ENCODE measurements at places on chromosomes 6 and 20.

- peak; percentile 41 for DNase-seq
Observed at GRCh38 chr6:34475238-34475682, 9.4 kb downstream of the PACSIN1 start.

GRCh38 chr6:74137911-74138310 is 441.9 kb downstream of the CD109 start:
- DNase-seq: peak; percentile 46

DNA sequence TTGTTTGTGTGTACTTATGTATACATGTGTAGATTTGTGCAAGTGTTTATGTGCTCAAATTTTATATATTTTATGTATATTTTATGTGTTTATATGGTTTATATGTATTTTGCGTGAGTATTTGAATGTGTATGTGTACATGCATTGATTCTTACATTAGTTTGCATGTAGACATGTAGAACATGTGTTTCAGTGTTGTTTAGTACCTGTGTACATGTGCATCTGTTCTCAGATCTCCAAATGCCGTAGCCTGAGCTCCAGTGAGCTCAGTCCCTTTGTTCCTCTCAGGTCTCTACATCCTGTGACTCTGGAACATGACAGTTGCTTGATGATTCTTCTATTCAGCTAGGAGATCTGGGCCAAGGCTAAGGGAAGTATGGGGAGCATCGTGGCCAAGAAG is 4.5 kb upstream of the DEFB119 start:
- no peak for DNase-seq

- DNase-seq: peak; percentile 54
Observed at GRCh38 chr6:15879371-15880261, 216.8 kb upstream of the DTNBP1 start.

- no peak for DNase-seq
Observed at GRCh38 chr6:44824567-44824966, 437.1 kb downstream of the CDC5L start.

DNA sequence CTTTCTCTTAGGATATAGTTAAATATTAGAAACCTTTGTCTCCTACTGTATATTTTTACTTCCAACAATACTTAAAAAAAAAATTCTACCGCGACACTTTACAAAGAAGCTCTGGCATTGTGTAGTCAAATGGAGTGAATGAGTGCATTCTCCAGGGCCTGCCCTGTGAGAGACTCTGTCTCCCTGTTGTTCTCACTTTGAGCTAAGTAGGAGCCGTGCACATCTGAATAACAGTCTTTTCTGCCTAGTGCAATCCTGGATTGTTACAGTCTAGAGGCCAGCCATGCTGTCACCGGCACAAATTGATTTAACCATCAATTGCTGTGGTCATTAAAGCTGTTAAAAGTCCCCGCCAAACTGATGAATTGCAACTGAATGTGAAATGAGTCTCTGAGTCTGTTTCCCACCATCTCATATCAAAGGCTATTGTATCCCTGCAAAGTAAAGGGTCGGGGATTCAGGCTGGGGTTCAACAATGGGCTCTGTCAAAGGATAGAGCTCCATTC is 156.0 kb downstream of the RFPL4B start:
- no peak for DNase-seq

GRCh38 chr20:43271980-43272379 is 82.3 kb upstream of the PTPRT start:
- DNase-seq: no peak

DNA sequence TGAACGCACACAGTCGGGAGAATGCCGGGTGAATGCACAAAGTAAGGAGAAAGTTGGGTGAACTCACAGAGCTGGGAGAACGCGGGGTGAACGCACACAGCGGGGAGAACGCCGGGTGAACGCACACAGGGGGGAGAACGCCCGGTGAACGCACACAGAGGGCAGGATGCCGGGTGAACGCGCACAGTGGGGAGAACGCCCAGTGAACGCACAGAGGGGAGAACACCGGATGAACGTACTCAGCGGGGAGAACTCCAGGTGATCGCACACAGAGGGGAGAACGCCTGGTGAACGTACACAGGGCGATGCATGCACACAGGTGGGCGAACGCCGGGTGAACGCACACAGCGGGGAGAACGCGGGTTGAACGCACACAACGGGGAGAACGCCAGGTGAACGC is 57.4 kb downstream of the RNASET2 start:
- no peak for DNase-seq

GRCh38 chr20:58146081-58146745 is 82.2 kb downstream of the ANKRD60 start:
- DNase-seq: no peak

DNA sequence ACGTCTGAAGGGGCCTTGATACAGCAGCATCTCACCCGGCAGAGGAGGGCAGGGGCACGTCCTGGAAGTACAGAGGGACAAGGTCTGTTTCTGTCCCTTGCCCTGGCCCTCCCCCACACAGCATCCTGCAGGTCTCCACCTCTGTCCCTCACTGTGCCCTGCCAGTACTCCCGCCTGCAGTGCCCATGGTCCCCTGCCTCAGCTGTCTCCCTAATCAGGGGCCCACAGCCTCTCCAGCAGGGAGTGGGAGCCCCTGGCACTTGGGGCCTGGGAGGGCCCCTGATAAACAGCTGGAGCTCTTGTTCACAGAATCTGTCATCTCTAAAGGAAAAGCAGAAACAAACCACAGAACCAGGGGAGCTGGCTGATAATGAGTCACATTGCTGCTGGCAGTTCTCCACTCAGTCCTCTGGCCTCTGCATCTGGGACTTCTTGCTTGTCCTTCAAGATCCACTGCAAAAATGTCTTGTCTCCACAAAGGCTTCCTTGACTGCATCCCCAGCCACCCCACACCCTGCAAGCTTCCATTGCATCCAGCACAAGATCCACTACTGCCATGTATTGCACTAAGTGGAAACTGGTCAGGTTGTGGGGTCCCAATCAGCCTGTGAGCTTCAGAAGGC is 33.2 kb upstream of the TAF8 start:
- peak; percentile 45 for DNase-seq

- DNase-seq: no peak
Observed at GRCh38 chr20:36483919-36484808, 57.2 kb upstream of the MYL9 start.

DNA sequence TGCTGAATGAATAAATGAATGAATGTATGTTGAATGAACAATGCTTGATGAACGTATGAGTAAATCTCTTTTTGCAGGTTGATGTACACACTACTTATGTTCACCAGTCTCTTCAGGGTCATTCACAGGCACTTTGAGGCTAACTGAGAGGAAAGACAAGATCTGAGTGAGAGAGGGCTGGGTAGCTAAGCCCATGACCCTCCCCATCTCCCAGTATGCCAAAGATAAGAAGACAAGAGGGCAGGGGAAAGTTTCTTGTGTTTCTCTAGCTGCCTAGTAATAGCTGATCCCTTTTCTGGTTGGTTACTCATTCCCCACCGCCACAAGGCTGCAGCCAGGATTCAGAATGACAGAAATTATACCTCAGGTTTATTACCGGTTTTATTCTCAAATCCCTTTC is 90.7 kb downstream of the CEP57L1 start:
- DNase-seq: no peak

DNA sequence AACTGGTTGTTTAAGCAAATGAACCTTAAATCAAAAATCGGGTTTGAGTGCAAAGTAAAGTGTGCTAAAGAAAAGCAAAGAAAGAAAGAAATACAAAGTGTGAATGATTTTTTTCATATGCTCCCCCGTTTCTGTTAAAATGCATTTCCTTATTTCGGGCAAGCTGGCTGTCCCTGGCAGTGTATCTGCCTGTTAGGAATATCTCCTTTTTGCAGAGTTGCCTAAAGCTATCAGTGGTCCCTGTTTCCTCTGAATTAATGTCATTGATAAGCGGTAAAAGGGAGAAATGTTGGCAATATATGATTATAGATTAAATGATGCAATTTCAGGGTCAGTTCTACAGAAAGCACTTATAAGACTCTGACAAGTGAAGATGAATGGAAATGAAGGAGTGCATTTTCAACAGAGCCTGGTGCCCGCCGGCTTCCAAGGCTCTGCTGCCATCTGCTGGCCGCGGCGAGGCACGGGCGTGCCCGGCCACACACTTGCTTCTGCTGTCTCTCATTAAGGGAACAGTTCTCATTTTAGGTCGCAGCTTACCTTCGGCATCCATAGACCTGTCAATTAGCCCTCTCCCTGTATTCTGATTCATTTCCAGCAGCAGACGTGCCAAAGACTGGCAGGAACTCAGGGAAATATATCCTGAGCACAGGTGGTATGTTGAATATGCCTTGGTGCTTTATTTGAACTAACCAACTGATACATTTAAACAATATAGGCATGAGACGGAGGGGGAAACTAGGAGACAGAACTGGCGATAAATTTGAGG is 381.9 kb downstream of the C6orf118 start:
- DNase-seq: peak; percentile 69

GRCh38 chr6:118649918-118650581 is 1.3 kb downstream of the CEP85L start:
- no peak for DNase-seq

DNA sequence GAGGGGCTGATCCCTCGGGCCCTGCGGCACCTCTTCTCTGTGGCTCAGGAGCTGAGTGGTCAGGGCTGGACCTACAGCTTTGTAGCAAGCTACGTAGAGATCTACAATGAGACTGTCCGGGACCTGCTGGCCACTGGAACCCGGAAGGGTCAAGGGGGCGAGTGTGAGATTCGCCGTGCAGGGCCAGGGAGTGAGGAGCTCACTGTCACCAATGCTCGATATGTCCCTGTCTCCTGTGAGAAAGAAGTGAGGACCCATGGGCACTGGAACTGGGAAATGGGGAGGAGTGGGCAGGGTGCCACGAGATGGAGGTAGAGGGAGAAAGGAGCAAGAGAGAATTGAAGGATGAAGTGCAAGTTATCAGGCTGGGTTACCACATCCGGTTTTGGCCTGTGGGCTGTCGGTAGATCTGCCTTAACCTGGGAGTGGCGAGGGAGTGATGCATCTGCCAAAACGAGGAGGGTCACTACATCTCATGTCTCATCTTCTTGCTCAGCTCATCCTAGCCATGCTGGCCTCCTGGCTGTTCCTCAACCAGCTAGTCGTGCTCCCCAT is 5.4 kb upstream of the PHF1 start:
- DNase-seq: no peak

DNA sequence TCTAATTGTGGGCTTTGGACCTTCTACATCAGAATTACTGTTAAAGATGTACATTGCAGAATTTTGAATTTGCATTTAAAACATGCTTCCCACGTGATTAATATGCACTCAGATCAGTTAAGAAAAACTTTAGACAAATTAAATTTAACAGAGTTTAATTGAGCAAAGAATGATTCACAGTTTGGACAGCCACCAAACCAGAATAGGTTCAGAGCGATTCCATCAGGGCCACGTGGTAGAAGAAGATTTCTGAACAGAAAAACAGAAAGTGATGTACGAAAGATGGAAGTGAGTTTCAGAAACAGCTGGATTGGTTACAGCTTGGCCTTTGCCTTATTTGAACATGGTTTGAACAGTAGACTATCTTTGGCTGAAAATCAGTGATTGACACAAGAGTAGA is 704.2 kb upstream of the MAP3K7 start:
- no peak for DNase-seq

DNA sequence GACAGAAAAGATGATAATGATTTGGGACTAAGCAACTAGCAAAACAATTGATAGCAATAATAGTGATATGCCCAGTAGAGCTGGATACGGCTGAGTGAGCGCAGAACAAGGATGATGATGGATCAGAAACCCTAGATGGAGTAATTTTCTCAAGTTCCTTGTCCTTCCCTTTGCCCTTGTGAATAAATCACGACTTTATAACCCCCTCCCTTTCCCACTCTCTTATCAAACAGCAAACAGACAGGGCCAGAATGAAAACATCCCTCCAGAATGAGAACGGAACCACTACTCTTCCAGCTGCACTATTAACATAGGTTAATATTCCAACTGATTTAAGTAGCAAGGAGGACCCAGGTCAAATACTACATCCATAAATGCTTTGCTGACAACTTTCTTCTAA is 1.3 kb upstream of the MTFR2 start:
- no peak for DNase-seq

- DNase-seq: no peak
Observed at GRCh38 chr20:2002365-2002764, 8.5 kb upstream of the PDYN start.

DNA sequence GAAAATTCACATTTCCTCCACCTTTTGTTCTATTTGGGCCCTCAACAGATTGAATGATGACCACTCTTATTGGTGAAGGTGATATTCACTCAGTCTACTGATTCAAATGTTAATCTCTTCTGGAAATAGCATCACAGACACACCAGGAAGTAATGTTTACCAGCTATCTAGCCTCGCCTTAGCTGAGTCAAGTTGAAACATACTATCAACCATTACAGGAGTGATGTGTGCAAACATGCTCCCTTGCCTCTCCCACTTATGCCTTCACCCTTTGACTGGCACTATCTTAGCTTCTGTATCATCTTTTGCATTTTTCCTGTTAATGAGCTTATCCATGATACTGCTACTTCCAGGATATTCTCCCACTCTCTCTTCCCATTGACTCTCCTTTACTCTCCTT is 191.9 kb downstream of the CENPW start:
- DNase-seq: no peak

DNA sequence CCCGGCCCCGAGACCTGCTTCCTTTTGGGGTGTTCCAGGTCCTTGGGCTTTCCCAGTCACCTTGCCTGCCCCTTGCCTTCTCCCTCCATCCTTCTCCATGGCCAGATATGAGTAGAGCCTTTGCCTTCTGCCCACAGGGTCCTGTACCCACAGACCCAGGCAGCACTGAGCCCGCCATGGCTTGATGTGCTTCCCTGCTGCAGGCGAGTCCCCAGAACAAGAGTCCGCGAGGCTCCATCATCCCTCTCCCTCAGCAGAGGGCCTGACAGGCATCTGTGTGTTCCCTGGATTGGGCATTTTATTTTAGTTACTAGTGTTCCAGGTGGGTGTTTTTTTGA is 21.9 kb downstream of the PYGB start:
- no peak for DNase-seq

DNA sequence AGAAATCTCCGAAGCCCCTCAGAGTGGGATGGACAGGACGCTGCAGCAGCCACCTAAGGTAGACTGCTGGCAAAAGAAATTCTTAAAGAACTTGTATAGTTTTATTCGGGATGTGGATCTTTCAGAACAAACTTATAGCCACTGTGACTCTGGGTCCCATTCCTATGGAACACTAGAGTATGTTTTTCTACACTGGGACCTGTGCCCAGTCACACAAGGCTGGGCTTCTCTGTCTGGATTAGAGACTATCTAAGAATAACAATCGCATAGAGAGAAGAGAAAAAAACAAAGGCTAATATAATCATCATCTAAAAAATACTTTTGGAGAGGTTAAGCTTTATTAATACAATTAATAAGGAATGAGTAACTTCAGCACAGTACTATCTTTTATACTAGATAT is 28.9 kb downstream of the RMND1 start:
- DNase-seq: no peak

GRCh38 chr6:15539722-15540270 is 123.0 kb downstream of the DTNBP1 start:
- DNase-seq: no peak

- DNase-seq: no peak
Observed at GRCh38 chr6:134324766-134325165, 6.9 kb upstream of the SGK1 start.

GRCh38 chr6:37871616-37872372 is 52.3 kb downstream of the ZFAND3 start:
- no peak for DNase-seq
